Germinal center (tissue), 1 donor: ENCODE measurements at places on chromosomes 13 and 19.

- no peak for DNase-seq
Observed at GRCh38 chr13:105220881-105221280, 1314.6 kb downstream of the EFNB2 start.

DNA sequence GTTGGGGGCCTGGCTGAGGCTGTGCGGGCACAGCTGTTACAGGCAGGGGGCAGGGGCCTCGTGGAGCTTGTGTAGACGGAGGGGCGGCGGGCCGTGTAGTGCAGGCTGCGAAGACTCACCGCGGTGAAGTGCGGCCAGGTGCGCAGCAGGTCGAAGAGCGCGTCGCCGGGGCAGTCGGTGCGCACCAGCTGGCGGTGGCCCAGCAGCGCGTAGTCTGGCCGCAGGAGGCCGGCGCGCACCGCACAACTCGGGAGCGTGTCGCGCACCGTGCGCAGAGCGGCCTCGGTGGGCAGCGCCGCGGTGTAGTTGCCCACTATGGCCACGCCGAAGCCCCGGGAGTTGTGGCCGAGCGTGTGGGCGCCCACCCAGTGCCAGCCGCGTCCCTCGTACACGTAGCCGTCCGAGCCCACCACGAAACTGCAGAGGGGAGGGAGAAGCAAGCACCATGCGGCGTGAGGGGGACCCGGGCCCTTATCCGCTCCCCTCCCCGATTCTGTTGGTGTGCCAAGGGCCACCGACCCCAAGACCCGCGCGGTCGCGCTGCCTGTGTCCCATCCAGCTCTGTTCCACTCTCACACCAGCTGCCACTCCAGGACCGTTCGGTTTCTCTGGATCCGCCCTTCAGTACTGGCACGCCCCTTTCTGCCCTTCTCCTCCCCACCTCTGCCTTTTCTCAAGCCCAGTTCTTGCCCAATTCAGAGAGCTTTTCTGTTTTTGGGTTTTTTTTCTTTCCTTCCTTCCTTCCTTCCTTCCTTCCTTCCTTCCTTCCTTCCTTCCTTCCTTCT, 5.4 kb upstream of the RASAL3 start:
- no peak for DNase-seq

- no peak for DNase-seq
Observed at GRCh38 chr13:22286338-22286737, 615.5 kb downstream of the FGF9 start.

GRCh38 chr13:114222461-114222968, 12.2 kb upstream of the CDC16 start:
- no peak for DNase-seq

GRCh38 chr19:41095703-41096102, 7.5 kb downstream of the CYP2A13 start:
- no peak for DNase-seq

- DNase-seq, result no peak
Observed at GRCh38 chr13:27933580-27934328, 14.0 kb downstream of the PDX1 start.
